Stimulated activated CD4-positive, alpha-beta T cell treated with anti-CD3 and anti-CD28 coated beads, Interleukin-1b, Interleukin-23, amount 100 ng/mL, for 1 hour (primary cell): ENCODE measurements at places on chromosomes 11 and 22.

GRCh38 chr11:67301951-67302516 lies 1.3 kb upstream of the SSH3 start:
- DNase-seq: no peak

- DNase-seq: no peak
Measured at GRCh38 chr11:111947143-111947542, 10.0 kb downstream of the DIXDC1 start.

DNA sequence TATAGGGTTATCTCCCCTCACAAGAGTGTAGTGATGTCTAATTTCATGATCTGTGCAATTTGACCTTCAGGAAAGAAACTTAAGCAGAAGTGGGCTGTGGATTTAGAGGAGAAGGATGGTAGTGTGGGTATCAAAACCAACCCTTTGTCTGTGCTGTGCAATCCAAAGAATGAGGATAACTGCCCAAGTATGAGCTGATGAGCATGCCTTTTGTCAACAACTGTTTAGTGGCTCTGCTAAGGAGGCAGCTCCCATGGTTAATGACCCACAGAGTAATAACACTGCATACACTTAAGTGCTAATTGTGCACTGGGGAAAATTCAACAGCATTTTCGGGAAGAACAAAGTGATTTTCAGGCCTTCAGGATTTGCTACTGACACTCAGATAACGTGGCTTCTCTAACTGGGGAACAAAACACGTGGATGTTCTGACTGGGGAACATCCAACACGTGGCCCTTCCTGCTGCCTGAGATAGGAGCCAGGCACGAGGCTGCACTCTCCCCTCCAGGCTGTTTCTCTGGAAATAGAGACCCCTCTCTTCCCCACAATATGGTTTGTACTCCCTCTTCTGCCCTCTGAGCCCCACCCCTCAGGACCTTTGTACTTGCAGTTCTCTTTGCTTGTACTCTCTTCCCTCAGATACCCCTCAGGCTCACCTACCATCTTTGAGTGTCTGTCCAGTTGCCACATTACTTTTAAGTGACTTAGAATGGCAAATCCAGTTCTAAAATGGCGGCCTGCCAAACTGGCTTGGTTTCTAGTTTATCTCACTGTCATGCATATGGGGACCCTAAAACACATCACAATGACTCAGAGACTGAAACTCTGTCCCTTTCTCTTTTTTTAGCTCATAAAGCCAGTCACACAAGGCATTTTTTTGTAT lies 234.9 kb upstream of the POU2AF2 start:
- DNase-seq: no peak

DNA sequence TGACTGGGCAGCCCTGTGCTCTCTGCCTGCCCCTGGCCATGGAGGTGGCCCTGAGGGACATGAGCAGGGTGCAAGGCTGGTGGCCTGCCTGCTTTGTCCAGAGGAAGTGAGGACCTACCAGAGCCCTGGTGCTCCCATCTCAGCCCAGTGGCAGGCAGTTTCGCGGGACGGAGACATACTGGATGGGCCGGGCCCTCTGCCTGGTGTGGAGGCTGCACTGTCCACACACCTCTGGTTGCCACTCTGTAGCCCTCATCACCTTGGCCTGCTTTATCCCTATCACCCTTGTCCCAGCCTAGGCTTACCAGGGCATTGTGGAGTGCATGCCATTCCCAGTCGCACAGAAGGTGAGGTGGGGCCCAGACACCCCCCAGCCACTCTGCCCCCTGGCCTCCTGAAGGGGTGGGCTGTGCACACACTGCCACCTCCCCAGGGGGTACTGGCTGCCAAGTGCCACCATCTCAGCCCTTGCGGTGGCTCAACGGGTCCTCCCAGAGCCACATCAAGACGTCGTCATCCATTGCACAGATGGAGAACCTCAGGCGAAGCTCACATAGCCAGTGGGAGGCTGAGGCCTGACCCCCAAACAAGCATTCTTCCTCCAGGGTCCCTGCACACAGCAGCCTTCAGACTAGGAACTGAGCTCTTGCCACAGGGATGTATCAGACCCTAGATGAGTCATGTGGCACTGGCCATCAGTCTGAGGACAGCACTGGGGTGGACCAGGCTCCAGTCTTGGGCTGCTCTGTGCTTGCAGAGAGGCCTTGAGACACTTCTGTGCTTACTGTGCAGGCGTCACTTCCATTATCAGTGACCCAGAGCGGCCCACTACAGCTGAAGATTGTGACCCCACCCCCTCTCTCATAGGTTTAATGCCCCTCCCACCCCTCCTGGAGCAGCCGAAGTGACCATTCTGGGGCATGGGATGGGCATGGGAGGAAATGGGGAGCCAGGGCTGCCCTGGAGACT lies 176.1 kb downstream of the IGLL1 start:
- no peak for DNase-seq

DNA sequence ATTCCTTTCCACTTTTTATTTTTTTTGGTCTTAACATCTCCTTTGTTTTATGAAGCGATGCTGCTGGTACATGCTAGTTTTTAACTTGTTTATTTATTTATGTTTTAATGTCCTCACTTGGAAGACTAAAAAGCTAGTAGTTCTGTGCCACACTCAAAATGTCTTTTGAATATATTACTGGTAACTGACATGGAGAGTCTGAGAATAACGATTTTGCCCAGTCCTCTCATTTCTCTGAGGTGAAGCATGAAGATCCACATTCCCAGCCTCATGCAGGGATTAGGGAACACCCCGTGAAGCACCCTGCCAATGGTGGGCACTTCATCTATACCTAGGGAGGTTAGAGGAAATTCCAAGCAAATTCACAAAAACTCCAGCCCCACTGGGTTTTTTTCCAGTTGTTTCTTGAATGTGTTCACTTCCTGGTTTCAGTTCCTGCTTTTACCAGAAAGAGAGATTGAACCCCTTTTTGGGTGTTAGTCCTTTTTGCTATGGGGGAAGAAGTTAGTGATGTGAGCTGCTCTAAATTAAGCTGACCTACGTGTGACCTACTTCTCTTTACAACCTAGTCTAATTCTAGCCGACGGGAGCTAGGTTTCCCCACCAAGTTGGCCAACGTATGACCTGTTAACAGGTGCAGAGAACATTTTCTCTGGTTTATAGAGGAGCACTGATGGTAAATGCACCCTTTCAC lies 106.1 kb downstream of the SLC1A2 start:
- DNase-seq: no peak

- DNase-seq: no peak
Measured at GRCh38 chr11:2533587-2534133, 88.9 kb downstream of the KCNQ1 start.

DNA sequence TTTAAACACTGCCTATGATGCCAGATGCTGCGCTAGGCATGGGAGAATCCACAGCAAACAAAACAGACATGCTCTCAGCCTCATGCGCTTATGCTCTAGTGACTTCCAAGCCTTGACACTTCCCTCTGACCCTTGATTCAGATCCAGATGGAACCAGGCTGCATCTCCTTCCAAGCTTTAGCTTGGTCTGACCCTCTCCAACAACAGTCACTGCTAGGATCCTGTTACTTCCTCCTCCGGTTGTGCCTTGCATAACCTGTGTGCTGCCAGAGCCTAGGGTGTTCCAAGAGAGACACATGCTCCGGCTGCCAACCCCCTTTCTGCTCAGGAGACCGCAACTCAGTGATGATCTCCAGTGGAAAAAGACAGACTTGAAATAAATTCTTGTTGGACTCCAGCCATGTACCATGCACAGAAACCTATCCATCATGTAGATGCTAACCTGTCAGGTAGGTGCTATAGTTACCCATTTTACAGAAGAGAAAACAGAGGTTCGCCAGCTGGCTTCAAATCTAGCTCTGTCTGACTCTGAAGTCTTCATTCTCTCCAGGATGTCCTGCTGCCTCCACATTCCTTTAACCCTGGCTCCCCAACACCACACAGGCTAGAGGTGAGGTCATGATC lies 136.3 kb upstream of the TEAD1 start:
- DNase-seq: no peak

DNA sequence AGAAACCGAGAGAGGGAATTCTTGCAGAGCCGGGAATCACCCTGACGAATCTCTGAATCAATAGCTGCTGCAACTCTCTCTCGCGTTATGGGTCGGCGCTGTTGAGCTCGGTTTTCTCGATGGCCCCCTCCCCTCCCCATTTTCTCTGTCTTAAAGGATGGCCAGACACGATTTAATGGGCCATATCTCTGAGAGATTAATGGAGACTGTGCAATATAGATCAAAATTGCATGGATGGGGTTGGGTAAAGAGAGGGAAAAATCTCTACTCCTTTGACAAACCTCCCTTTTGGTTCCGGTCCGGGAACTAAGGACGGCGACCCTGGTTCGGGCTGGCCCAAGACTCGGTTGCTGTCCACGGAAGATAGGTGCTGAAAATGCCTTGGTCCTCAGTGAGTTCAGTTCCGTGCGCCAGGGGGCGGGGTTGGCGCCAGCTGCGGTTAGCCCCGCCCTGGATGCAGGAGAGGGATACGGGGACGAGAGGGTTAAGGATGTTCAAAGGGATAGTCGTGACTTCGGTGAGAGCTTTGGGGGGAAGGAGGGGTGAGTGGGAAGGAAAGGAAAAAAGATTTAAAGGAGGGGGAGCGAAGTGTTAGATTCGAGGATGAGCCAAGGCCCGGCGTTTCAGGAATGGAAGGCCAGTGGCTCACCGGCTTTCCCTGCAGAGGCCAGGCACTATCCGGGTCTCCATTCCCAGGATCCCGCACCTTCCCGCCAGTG lies 103.6 kb upstream of the HSD17B12 start:
- DNase-seq: no peak

DNA sequence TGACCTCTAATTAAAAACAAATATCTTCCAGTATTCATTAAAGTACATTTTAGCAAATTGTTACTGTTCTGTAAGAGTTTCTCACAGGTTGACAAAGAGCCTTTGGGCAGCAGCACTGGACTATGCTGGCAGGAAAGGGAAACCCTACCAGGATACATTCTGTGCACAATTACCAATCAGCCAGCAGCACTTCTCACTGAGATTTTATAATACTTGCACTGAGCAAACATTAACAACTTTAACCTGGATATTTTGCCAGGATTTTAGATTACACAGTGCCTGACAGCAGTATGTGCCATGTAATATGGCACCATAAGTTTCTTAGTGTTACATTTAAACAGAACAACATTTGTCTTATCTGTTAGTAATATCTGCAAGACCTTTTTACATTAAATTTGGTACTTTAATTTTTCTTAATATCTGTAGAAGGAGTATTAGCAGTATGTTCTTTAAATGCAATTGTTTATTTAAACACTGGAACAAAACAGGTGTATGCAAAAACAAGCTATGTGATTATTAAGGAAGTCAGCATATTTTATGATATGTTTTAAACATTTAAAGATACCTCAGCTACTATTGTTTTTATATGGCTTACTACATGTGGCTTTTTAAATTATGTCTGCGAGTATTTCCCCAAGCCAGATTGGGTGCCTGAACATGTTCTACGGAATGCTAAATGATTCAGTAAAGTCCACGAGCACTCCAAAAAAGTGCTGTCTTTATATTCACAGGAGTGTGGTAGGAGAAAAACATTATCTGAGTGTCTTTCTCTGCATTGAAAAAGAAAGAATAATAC lies 699.0 kb upstream of the LUZP2 start:
- no peak for DNase-seq

- DNase-seq: no peak
Measured at GRCh38 chr22:42222140-42222539, 48.3 kb downstream of the TCF20 start.

DNA sequence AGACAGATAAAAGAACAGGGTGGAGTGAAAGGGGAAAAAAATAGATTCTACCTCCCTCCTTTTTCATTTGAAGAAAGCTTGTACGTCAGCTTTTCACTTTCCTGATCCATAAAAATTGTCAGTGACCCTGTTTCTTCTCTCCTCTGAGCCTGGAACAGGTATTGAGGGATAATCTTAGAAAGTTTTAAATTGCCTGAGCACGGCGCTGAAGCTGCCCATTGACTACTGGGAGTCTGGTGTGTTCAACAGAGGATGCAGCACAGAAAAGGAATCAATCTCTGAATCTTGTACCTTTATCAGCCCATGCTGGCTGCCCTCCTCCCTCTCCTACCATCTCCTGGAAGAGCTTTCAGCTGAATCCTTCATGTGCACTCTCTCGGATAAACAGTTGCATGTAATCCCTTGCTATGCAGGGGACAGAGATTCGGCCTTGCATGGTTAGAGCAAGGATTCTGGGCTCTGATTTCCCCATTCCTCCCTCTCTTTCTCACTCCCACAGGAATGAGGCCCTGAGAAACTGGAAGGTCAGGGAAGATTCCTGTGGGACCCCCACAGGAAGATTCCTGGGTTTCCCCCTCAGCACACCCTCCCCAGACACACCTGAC lies 162.4 kb upstream of the SYN3 start:
- DNase-seq: no peak

- no peak for DNase-seq
Measured at GRCh38 chr11:61757213-61757862, 4.9 kb downstream of the MYRF start.

DNA sequence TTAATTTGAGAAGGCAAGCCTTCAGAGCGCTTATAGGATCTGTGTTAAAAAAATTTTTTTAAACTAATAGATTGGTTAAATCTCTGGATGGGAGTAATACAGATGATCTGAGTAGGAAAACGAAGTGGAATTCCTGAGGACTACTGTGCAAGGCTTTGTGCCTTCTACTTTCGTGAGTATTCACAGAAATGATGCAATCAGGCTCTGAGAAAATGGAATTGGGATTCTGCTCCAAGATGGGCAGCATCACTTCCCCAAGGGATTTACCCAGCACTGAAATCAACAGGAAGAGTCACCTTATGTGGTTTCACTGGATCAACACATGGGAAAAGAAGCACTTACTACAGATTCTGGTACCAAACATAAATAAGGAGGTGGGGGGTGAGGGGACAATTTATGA lies 12.5 kb downstream of the KMT5B start:
- DNase-seq: no peak

DNA sequence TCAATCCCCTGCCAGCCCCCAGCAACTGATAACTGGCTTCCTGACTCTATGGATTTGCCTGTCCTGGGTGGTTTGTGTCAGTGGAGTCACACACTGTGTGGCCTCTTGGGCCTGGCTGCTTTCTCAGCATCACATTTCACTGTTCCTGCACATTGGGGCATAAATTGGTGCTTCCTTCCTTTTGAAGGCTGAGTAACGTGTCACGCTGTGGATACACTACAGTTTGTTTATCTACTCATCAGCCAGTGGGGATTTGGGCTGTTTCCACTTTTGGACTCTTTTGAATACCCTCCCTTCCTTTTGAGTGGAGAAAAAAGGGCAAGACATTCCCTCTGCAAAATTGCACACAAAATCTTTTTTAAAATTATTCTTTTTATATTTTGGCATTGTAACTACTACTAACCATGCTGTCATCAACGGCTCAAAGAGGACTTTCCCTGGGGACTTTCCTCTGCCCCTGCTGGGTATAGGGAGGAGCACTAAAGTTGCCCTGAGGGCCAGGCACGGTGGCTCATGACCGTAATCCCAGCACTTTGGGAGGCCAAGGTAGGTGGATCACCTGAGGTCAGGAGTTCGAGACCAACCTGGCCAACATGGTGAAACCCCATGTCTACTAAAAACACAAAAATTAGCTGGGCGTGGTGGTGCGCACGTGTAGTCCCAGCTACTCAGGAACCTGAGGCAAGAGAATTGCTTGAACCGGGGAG lies 7.8 kb upstream of the CELSR1 start:
- DNase-seq: no peak

GRCh38 chr11:250740-251299 lies 14.0 kb downstream of the PSMD13 start:
- DNase-seq: peak; percentile 65

- no peak for DNase-seq
Measured at GRCh38 chr11:81647374-81647773, 1086.3 kb downstream of the FAM181B start.
